ENCODE measurements at places on chromosomes 16 and 17. TPM values are rescaled to one million over a fixed set of nuclear protein-coding genes. Genes with fewer than 3 reads are reported as not detected.

TP53TG3B gene
- 0.08 TPM for total RNA-seq

SLC35G6 gene
- not detected for total RNA-seq

TMEM114 gene
- total RNA-seq, result not detected

TMEM235 gene
- total RNA-seq, result not detected

OTOP2 gene
- total RNA-seq, result not detected

KRT16 gene
- total RNA-seq, result 0.35 TPM

TP53TG3D gene
- total RNA-seq, result 0.12 TPM

PRDM7 gene
- total RNA-seq, result not detected

CMTM1 gene
- 1.9 TPM for total RNA-seq

CDH15 gene
- 0.12 TPM for total RNA-seq

APOBR gene
- not detected for total RNA-seq

TPSAB1 gene
- total RNA-seq, result not detected

MSLN gene
- total RNA-seq, result not detected

ITGAD gene
- not detected for total RNA-seq

GCGR gene
- total RNA-seq, result not detected

CCL8 gene
- 1.2 TPM for total RNA-seq

HNF1B gene
- not detected for total RNA-seq

TRIM72 gene
- total RNA-seq, result under 0.01 TPM

TEDC2 gene
- under 0.01 TPM for total RNA-seq

GNGT2 gene
- not detected for total RNA-seq

CMTR2 gene
- total RNA-seq, result 10.4 TPM

IL34 gene
- 8.4 TPM for total RNA-seq

USP43 gene
- total RNA-seq, result under 0.01 TPM

CRHR1 gene
- not detected for total RNA-seq

WNK4 gene
- total RNA-seq, result 0.12 TPM

SKAP1 gene
- not detected for total RNA-seq

ERN2 gene
- total RNA-seq, result 0.35 TPM

CCL16 gene
- total RNA-seq, result not detected

ARL5C gene
- not detected for total RNA-seq

PLA2G10 gene
- total RNA-seq, result not detected

BAIAP2 gene
- total RNA-seq, result 4.5 TPM

ADPRM gene
- total RNA-seq, result 9.2 TPM

RNF43 gene
- total RNA-seq, result 0.15 TPM

SCNN1G gene
- total RNA-seq, result not detected

MGAT5B gene
- 0.08 TPM for total RNA-seq

ARL6IP1 gene
- 188 TPM for total RNA-seq

SCO1 gene
- total RNA-seq, result 9.8 TPM

CBX8 gene
- 6.1 TPM for total RNA-seq

GNAO1 gene
- total RNA-seq, result not detected

ITGB3 gene
- total RNA-seq, result 22.8 TPM

GPR179 gene
- total RNA-seq, result not detected

GH1 gene
- not detected for total RNA-seq

Measured in smooth muscle cell of the coronary artery (primary cell).